Stimulated activated CD4-positive, alpha-beta T cell treated with anti-CD3 and anti-CD28 coated beads, Interleukin-4, amount 100 ng/mL, for 4 hours (primary cell): ENCODE measurements at places on chromosomes 16 and 17.
A peak's percentile ranks its signal among the peaks of the same experiment; 100 is the strongest.

GRCh38 chr17:30378241-30378824 is 394 bp upstream of the CPD start:
- DNase-seq = peak; percentile 45

DNA sequence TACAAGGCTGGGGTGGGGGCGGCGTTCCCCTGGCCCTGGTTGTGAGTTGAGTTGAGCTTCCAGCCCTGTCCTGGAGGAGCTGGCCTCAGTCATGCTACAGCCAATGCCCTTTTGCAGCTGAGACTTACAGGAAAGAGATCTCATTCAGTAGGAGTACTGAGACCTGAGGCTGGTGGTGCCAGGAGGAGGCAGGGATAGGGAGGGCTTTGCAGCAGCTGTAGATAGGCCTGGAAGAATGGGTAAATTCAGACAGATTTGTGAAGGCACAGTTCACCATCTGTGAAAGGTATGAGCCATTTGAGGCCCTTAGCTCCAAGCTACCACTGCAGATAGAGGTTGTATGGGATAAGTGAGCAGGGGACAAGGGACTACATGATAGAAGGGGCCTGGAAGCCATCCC is 5.6 kb downstream of the STX4 start:
- no peak for DNase-seq

- DNase-seq = no peak
Observed at GRCh38 chr16:81679721-81680430, 99.2 kb upstream of the PLCG2 start.

- no peak for DNase-seq
Observed at GRCh38 chr17:63774969-63775265, 947 bp downstream of the DDX42 start.

DNA sequence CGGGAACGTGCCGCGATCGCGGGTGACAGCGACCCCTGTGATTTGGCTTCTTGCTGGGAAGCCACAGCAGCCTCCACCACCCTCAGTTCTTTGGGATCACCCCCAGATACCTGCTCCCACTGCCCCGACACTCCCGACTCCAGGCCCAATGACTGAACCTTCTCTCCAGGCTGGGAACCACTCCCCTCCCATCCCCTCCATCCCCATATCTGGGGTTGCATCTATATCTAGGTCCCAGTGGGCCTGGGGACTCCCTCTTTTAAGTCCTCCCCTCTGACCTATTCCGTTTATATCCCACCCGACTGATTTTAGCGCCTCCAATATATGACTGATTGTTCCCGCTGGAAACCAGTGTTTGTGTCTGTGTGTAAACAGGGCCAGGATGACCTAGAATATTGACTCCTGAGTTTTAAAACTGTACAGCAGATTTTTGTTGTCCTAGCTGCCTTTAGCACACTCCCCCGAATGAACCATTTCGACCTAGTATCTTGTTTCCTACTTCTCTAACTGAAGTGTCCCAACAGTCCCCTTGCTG is 667 bp downstream of the PSMD3 start:
- DNase-seq = no peak

GRCh38 chr16:82755570-82756282 is 129.0 kb downstream of the CDH13 start:
- DNase-seq = no peak

DNA sequence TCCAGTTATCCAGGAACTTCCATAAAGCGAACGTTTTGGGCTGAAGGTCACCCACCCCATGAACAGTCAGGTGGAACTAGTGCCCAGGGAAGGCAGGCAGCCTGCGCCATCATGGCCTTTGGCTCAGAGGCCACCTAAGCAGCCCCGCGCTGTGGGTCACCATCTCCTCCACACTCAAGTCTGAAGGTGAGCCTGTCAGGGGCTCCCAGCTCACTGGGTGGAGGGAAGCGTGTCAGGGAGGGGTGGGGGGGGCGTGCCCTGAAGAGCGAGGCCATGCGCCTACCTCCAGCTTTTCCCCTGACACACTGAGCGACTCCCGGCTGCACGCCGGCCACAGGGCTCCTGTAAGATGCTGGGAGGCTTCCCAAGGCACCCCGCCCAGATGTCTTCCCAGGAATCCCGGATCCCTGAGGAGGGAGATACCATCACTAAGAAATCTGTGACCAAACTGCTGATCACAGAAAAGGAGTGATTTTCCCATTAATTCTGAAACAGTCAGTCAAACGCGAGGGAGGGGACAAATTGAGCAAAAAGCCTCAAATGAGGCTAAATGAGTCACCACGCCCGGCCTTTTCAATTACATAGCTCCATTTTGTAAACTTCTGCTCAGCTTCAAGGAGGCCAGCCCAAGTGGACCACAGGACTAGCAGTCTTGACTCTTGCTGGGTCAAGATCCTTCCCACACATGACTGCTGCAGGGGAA is 26.5 kb upstream of the SLC25A19 start:
- DNase-seq = no peak

DNA sequence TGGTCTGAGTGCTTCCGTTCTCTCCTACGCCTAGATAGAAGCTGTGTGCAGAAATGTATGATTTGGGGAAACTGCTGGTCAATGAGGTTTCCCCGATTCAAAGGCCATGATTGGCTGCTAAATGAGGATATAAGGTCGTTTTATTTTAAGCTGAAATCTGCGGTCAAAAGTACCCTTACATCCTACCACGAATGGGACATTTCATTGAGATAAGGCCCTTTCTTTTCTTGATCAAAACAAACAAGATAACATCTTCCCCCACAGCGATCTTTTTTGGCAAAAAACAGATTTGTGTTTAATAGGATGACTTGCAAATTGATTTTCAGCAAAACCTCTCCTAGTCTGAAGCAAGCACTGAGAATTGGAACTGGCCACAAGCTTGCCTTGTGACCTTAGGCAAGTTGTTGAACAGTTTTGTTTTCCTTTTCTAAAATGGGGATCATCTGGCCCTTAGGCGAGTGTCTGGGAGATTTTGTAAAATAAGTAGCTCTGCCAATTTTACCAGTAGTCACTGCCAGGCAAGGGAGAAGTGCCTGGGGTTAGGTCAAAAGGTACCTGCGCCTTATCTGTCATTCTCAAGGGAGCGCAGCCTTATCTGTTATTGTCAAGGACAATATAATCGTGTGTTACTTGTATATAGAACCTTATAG is 635 bp downstream of the SCPEP1 start:
- no peak for DNase-seq

- no peak for DNase-seq
Observed at GRCh38 chr16:66539623-66540469, 10.1 kb downstream of the TK2 start.

DNA sequence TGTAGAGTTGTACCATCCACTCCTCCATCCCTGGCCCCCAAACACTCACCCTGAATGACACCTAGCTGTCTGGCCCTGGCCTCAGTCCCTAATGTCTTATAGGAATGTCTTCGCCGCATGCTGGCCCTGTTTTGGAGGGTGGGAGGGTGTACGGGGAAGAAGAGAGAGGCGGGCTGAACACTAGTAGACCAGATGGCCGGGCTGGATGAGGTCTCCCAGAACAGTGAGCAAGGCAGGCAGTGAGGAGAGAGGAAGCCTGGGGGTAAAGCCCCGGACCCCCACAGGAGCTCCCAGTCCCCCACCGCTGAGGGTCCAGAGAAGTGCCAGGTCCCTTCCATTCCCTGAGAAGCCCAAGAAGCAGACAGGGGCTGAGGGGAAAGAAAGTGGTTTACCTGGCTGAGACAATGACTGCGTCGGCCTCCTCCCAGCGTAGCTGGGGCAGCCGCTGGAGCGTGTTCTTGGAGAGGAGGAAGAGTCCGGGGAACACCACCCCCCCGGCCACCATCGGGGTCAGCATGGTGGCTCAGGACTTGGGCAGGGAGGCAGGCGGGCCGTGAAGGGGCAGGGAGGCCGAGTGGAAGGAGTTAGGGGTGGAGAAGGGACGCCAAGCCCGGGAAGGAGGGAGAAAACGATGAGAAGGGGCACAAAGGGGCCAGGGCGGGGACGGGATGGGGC is 923 bp downstream of the TLCD3B start:
- no peak for DNase-seq

DNA sequence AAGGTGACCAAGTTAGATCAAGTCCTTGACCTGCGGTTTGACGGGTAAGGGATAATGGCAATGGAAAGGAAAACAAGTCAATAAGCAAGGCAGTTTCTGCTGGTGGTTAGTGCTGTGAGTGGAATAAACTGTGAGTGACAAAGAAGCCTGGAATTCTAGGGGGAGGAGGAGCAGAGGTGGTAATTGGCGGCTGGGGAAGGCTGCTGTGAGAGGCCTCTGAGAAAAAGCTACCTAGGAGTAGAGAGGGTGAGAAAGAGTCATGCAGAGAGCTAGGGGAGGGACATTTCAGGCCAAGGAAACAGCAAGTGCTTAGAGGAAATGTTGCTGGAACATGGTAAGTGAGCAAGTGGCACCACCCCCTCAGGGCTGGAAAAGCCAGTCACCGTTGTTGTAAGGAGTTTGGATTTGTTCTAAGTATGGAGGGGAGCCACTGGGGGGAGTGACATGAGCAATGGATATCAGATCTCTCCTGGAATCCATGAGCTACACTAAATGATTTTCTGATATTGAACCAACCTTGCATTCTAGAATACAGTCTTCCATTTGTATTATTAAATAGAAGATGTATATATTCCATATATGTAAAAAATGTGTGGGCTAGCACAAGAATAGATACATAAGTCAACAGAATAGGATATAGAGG is 6.7 kb downstream of the NLRC3 start:
- DNase-seq = no peak

GRCh38 chr17:81272616-81273015 is 22.5 kb downstream of the SLC38A10 start:
- DNase-seq = no peak

DNA sequence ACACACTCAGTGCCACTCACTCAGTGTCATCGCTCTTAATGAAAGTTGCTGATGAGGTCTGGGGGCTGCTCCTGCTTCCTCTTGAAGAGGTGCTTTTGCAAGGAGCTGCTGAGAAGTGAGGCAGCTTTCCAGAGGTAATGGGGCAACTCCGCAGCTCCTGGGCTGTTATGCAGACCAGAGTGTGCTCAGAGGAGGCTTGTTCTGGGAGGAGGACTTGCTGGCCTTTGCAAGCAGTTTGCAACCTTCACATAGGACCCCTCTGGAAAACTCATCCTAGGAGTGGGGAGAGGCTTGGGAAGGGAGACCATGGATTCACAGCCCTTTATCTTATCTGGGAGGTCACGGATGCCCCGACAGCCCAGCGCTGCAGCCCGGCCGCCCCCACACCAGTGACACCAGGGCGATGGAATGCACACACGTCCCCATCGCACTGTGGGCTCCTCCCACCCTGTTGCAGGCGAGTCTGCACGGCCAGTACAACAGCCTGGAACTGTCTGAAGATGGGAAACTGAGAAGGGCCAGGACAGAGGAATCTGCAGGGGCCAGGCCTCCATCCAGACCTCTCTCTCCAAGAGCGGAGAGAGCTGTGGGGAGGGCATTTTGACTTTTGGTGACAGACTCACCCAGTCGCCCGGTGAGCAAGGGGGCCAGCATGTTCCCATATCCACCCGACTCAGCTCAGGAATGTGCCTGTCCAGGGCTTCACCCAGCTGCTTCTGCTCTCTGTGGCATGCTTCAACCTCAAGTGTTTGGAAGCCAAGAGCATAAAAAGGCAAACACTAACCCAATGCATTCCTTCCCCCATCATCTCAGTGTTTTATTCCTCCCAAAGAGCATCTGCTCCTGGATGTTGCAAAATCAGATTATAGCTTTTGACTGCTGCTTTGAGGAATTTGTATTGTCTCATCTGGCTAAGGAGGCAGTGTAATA is 78.6 kb upstream of the ZNF469 start:
- DNase-seq = no peak

DNA sequence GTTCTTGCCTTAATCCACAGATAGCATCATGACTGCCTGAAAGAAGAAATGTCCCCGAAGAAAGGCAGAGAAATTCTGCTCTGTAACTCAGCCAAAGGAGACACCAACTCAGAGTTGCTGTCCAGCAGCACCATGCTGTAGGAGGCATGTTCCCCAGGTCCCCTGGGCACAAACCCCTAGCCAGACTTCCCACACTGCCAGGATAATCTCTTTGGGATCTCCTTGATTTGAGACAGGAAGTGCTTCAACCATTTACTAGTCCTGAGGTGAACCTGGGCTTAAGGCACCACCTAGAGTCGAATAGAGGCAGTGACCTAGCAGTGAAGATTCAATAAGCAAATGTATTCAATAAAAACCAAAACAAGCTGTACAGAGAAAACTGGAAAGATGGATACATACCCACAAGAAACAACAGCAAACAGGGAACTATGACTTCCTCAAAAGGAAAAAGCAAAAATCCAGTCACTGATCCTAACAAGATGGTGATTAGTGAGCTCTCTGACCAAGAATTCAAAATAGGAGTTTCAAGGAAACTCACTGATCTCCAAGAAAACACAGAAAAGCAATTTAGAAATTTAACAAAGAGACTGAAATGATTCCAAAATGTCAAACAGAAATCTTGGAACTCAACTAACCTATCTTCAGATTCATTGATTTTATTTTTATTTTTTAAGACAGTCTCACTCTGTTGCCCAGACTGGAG is 5.7 kb downstream of the OR4D2 start:
- DNase-seq = peak; percentile 35

DNA sequence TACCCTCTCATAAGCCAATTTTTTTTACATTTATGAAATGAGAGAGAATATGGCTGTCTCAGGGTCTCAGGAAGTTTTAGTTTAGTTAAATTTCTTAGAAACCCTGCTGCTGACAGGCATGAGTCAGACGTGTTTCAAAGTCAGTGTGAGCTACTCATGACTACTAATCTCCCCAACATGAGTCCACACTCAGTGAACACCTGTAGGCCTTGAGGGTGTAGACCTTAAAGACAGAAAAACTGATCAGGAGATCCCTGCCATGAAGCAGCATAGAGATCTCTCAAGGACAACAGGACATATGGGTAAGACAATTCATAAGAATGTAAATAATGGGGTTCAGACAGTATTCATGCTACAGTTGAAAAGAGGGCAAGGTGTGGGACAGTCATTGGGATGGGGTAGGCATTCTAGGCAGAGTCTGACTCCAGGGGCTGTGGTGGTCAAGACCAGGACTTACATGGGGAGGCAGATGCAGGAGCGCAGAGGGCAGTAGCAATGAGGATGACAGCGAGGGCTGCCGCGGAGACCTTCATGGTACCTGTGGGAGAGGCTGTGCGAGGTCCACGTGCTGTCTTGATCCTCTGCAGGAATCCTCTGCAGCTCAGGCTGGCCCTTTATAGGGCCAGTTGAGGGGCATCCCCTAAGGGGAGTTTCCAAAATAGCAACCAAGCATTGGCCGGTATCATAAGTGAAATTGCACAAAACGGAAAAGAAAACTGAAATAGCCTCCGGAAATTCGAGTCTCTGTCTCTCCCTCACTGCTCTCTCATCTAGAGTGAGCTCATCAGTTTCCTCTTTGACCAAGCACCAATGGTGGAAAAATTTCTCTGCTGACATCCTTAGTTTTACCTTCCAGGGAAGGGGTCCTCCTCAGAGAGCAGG is at the start of gene CCL5:
Gene CCL5, minus strand, starts transcription at position 588 of the 882 bp plus-strand sequence.
- DNase-seq = no peak
